ENCODE measurements at places on chromosomes 4 and X.

DNA sequence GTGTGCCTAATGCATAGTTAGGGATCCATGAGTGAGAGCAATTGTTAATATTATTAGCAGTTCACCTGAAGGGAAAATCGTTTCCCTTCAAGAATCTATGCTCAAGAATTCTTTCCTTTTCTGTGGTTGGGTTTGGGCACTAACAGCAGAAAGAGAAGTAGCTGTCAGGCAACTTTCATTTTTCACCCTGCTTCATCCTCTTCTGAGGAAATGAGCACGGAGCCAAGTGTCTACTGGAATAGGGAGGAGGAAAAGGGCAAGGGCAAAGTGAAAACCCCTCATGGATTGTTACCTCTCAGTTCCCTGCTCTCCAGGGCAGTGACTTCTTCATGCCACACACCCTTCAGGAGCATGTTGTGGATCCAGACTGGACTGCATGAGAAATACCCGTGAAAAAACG, 2.6 kb upstream of the HPGDS start:
- no peak for DNase-seq

DNA sequence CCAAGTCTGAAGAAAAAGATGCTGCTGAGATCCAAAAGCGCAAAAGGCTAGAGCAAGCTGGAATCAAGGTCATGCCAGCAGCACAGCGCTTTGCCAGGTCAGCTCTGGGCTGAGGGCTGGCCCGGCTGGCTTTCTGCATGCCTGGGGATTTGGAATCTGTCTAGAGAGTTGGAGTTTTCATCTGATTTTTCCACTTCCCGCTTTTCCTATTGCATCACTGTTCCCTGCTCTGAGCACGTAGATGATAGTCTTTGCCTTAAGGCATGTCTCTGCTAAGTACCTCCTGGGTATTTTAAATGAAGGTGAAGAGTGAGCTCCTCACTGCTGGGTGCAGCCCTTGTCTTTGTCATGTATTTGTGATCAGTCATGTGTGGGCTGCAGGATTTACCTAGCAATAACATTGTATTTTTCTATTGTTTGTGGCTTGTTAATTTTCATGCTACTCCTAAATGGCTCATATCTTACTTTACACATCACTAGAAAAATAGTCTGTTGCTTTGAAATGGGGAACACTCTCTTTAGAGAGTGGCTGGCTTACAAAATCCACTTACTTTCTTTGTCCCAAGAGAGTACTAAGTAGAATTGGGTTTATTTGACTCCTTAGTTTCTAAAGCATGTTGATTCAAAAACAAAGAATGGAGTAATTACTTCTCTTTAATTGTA, 82.8 kb downstream of the LIMCH1 start:
- no peak for DNase-seq

DNA sequence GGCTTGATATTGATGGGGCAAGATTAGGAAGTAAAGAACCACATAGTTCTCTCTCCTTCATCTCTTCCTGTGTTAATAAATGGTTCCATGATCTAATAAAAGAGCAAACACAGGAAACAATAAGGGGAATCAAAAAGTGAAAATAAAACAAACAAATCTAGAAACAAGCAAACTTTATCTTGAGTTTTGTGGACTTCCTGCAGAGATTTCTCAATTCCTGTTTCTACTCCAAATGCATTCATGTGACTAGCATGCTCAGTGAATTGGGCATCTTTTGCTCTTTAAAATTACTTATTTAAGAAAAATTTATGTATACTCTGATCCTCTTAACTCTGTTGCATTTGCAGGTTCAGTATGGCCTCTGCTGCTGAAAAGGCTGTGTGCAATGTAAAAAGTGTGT, 682.0 kb downstream of the KCTD8 start:
- no peak for DNase-seq

DNA sequence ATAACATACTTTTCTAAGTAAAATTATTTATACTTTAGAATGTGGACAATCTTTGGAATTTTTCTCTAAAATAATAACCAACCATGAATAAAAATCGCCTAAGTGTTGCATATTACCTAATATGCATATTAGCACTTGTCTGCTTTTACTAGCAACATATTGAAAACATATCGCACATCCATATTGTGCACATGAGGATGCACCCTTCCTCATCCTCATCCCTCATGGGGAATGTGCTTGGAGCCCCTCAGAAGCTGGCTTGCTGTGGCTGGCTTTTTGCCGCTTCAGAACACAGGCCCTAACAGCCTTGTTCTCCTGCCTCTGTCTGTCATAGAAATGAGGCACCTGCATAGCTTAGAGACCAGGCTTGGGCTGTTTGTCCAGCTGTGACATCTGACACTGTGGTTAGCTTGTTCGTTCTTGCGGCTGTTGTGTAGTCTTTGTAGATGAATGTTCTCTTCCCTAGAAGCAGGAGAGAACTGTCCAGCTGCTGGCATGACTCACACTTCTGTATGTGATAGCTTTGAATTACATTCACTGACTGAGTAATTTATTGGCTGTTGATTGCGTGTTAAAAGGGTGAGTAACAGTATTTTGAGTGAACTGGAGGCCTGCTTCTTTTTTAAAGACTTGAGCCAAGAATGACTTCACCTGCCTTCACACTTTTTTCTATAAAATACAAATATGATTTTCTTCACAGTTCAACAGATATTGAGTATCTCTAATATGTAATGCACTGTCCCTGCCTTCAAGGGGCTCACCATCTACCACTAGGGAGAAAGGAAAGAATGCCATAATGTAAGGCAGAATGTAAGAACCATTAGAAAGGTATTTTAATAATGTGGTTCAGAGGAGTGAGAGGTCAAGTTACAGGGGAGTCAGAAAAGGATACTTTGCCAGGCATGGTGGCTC, 81.9 kb downstream of the HMGB2 start:
- no peak for DNase-seq

GRCh38 chr4:1857931-1858330, 2.0 kb upstream of the LETM1 start:
- DNase-seq: no peak

- DNase-seq: no peak
Measured at GRCh38 chr4:161167539-161167938, 996.3 kb downstream of the FSTL5 start.

- DNase-seq: no peak
Measured at GRCh38 chr4:140870427-140870826, 114.2 kb upstream of the TBC1D9 start.

DNA sequence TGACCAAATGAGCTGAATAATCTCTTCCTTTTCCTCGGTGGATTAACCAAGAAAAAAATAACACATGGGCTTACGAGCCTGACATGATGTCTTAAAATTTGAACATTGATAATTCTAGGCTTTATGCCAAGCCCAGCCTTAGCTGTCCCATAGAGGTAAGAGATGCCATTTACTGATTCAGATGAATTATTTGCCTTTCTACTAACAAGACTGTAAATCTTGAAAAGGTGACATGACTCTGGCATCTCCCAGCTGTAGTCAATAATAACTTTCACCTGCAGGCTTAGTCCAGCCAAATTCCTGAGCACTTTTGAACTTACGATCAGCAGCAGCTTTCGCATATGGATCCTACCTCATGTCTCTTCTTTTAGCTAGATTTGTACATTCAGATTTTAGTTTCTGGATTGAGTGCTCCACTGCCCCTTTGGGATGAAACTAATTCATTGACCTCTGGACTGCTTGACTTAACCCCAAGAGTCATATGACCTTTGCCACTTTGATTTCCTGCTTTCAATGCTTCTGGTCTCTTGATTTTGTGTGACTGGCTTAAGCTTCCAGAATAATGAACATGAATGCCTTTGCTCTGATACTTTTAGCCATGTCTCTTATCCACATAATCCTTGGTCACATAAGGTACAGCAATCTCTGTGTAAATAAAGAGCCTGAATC, 876.4 kb upstream of the SLIT2 start:
- DNase-seq: no peak

DNA sequence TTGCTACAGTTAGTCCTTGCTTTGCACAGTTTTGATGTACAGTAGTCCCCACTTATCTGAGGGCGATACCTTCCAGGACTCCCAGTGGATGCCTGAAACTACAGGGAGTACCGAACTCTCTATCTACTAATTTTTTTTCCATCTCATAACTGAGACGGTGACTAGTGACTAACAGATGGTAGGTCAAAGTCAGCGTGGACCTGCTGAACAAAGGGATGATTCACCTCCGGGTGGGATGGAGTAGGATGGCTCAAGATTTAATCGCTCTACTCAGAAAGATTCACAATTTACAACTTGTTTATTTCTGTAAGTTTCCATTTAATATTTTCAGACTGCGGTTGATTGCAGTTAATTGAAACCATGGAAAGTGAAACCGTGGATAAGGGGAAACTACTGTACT, 655.8 kb downstream of the ZNF674 start:
- no peak for DNase-seq

DNA sequence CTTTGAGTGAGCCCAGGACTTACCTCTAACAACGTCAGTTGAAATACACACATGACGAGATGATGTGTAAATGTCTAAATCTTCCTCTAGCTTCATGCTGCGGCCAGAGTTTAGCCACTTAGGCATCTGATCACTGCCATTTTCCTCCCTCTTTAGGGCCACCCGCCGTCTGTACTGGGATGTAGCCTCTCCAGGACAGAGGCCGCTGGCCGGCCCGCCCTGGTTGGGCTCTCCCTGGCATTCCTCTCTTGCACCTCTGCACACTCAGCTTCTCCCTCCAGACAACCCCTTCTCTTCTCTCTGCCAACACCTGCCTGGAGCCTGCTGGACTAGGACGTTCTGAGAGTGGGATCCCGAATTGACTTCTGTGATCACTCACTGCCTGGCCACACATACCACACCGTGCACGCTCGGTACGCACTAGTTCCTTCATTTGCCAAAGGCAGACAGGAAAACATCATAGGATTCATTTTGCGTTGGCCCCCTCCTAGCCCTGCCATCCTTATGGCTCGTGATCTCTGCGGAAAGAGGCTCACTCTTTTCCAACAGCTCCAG, 33.6 kb downstream of the RNF212 start:
- DNase-seq: no peak

DNA sequence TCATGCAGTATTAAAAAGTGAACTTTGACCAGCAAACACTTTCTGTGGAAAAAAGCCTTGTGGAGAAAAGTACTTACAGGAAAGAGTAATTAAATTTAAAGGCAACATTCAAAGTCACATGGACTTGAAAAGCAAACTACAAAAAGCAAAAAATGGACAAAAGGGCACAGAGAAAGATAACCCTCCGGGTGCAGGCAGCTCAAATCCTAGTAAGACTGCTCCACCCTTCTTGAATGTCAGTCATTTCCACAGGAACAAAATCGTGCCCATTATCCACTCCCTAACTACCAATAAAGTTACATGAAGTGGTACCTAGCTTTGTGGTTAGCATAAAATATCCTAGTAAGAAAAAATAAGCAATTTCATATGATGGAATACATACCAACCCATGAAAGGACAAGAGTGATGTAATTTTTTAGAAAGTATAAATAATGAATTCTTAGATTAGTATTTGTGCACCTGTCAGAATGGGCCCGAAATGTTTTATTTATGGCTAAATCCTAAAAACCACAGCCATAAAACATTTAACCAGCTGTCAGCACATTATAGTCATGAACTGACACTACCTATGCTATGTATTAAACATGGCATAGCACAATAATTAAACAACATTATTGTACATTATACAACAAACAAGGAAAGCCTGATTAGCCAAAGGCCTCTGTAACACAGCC, 43.3 kb downstream of the MAML3 start:
- DNase-seq: no peak

DNA sequence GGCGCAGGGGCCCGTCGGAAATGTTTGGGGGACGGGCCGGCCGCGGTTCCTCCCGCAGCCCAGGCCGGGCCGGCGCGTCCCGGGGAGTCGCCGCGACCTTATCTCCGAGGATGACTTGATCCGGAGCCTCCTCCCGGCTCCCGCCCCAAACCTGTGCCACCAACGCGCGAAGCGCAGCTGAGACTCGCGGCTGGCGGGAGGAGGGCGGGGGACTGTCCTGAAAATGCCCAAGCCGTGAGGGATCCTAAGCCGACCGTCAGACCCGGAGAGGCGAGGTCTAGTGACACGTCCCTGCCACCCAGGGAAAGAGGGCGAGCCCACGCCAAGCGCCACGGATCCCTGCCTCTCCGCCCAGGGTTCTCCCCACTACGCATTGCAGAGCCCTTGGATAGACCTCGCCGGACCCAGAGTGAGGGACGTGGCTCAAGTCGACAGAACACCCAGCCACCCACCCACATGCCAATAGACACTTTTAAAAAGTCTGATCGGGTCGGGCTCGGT, 26.9 kb downstream of the UTP14A start:
- DNase-seq: no peak

DNA sequence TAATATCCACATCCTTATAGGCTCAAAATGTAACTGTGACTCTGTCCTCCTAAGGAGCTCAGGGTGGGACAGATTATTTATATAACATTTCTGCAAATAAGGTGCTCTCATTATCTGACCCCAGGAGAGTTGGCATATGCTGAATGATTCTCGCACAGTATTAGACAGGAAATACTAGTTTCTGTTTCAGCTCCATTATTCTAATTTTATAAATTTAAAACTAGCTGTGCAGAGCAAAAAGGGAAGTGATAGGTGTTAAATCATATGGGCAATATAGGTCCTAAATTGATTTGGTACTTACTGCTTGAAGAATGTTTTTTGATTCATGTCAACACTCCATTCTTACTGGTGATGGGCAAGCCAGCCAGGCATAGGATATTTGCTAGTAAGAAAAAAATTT, 141.5 kb downstream of the GLRA2 start:
- DNase-seq: no peak

- no peak for DNase-seq
Measured at GRCh38 chr4:56250776-56251175, 136.5 kb downstream of the AASDH start.

DNA sequence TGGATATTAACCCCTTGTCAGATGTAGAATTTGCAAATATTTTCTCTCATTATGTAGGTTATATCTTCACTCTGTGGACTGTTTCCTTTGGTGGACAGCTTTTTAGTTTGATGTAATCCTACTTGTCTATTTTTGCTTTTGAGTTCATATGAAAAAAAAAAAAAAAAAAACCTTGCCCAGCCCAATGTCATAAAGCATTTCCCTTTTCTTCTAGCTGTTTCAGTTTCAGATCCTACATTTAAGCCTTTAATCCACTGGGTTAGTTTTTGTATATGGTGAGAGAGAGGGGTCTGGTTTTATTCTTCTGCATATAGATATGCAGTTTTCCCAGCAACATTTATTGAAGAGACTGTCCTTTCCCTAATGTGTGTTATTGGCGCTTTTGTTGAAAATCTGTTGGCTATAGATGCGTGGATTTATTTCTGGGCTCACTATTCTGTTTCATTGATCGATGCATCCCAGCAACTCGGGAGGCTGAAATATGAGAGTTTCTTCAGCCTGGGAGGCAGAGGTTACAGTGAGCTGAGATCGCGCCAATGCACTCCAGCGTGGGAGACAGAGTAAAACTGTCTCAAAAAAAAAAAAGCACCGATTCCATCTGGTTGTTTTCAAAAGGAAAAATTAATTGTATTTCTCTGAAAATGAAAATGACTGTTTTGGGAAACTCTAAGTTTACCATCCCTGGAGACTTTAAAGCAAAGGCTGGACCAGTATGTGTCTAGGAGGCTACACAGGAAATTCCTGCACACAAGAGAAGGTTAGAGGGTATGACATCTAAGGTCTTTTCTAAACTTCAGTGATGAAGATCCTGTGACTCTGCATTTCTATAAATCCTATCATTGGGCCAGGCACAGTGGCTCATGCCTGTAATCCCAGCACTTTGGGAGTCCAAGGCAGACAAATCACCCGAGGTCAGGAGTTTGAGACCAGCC, 35.6 kb downstream of the STEEP1 start:
- no peak for DNase-seq

- DNase-seq: peak; percentile 17
Measured at GRCh38 chrX:48826135-48826875, at the start of gene ERAS. ERAS (plus strand) TSS chrX:48826513; CDS start chrX:48829124, 2,611 bp downstream.

Measured in CD4-positive, alpha-beta T cell treated with Interleukin-10 for 1 hour (primary cell).